HEK293T (cell line): ENCODE measurements at places on chromosomes 3 and 15.

- DNase-seq = no peak
Observed at GRCh38 chr3:133106169-133106568, 68.0 kb downstream of the TMEM108 start.

DNA sequence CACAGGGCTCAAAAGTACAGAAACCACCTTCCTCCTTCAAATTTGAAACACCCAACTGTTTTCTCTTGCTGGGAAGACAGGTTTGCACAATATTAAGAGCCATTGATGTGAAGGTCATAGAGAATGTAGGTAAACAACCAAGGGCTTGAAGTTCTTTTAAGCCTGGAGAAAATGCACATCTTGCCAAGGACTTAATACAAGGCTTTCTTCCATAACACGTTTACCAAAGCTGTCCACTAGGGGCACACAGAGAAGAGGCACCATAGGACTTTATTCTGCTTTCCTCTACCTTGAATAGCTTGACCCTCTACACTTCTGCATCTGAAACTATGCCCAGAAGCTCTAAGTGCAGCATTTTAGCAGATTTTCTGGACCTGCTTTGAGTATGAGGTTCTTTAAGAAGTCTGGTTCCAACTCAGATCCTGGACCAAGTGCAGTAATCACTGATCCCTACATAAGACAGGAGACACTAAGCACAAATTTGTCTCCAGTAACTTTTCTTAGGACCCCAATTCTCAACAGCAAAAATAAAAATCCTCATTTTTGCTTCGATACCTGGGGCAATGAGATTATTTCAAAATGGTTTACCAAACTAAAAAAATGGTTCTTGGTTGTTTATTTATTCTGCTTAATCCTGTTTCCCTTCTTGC lies 138.0 kb downstream of the FBN1 start:
- peak; percentile 38 for DNase-seq

DNA sequence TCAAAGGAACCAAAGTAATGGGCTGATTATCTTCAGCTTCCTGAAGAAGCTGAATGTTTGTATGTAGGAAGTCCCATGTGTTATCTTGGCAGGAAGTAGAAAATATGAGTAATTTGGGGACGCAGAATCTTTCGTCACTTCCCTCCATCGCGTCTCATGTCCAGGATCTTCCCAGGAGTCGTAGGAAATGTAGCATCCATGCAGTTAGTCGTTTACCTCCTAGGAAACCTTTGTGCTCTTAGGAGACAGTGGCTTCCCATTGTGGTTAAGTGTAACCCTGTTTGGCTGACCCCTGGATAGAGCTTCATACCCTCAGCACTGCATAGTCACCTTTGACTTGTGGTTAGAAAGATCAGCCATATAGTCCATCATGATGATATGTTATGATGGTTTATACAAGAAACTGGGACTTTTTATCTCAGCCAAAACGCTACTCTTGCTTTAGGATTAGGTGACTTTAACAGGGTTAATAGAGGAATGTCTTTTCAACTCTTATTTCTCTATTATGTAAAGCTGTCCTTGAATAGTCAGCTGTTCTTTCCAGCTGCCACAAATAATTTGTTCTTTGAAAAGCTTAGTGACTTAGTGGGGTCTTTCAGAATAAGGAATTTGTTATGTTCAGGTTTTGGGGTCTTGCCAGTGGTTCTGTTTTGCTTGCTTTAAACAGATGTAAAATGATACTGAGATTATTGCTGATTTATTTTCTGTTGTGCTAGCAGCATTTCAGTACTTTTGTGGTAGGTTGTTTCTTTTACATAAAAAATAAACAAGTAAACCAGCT lies 92.2 kb downstream of the KLHL25 start:
- no peak for DNase-seq

DNA sequence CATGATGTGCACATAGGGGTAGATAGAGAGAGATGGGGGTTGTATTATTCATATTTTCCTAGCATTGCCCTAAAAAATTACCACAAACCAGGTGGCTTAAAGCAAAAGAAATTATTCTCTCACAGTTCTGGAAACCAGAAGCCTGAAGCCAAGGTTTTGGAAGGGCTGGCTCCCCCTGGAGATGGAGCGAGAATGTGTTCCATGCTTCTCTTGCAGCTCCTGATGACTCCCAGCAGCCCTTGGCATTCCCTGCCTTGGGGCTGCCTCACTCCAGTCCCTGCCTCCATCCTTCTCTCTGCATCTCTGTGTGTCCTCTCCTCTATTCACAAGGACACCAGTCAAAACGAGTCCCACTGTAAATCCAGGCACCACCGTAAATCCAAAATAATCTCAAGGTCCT lies 91.5 kb upstream of the FAM174B start:
- peak; percentile 20 for DNase-seq

- no peak for DNase-seq
Observed at GRCh38 chr3:45409921-45410320, 21.5 kb downstream of the LARS2 start.

DNA sequence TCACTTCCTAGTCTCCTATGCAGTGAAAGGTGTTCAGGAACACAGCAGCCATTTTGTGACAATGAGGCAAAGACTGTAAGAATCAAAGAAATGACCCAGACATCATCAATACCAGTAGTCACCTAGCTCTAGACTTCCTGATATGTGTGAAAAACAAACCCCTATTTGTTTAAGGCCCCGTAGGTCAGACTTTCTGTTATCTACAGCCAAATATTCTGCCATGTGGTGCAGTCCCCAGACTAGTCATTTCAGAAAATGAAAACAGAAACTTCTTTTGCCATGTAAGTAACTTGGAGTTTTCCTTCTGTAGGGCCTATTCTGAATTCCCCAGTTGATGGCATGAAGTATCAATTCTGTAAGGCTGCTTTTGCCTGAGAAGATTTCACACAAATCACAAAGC lies 181.7 kb upstream of the SNTN start:
- DNase-seq = no peak

- no peak for DNase-seq
Observed at GRCh38 chr3:113546414-113546893, 14.1 kb downstream of the SIDT1 start.

DNA sequence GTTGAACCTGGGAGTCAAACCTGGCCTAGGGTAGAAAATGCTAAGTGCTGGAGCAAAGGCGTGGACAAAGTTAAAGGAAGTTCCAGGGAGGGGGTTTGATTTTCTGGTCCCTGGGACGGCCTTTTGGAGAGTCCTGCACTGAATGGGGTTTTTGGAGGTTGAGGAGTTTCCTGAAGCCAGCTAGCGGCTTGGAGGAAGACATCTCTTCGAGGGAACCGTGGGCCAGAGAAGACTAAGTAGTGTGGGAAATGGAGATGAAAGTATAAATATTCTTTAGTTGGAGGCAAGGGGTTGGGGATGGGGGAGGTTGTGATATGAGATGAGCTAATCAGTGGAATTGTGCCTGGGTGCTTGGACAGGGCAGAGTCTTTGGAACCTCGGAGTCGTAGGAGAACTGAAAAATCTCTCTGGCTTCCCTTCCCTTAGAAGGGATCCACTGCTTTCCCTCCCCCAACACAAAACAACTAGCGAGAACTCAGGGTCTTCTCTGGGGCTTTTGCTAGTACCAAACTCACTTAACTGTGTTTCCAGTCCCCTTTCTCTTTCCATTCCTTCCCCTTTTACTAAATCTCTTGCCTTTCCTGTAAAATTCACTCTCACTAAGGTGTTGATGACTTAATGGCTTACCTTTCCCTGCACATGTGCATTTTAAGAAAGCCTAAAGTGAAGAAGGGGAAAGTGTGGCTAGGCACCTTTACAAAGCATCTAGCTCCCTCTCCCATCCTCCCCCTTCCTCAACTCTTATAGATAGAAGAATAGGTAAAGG lies 1.0 kb downstream of the LPP start:
- DNase-seq = no peak

DNA sequence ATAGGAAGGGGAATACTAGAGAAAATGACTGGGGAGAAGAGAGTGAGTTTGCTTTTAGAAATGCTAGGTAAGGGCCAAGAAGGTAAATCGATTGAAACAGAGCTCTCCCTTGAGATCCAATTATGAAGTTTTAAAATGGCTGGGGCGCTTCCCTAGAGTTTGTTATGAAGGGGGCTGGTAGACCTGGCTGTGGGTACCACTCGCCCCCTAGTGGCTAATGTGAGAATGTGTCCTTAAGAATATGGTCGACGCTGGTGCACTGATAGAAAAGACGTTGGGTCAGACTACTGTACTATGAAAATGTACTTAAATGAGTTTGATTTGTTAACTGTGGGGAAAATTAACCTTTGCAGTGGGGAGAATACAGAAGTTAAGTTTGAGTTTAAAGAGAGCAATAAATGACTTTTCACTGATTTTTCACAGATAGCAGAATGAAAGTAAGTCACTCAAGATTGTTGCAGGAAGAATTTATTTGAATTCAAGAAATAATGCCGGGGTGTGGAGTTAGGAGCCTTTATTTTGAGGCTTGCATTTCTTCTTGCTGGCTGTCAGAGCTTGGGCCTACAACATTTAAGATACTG lies 9.2 kb downstream of the TMPRSS7 start:
- peak; percentile 80 for DNase-seq

GRCh38 chr3:126342991-126343648 lies 14.1 kb downstream of the KLF15 start:
- peak; percentile 23 for DNase-seq

DNA sequence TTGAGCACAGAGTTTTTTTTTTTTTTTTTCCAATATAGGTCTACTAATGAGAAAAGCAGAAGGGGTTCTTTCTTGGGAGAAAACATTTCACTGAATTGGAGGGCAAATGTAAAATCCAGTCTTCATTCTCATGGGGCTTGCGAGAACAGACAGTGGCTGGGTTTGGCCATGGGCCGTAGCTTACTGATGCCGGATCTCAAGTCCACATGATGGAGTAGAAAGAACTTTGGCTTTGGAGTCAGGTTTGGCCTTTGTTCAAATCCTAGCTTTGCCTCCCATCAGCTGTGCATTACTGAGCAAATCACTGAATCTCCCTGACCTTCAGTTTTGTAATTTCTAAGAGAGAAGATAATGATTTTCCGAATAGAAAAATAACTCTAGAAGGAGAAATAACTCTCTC lies 59.7 kb downstream of the LMCD1 start:
- DNase-seq = no peak

DNA sequence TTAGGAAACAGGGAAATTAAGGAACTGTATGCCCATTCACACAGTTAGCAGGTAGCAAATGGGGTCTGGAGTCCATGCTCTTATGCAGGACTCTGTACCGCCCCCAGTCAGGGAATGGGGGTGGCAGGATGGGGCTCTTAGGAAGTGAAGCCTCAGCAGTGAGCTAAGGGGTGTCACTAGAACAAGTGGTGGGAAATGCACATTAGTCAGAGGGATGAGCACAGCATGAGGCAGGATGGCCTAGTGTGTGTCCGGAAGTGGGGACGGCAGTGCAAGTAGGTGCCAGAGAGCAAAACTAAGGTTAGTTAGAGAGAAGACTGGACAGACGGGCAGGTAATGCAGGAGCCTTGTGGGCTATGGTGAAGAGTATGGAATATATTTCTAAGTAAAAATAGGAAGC lies 60.7 kb downstream of the ST3GAL6 start:
- no peak for DNase-seq

- no peak for DNase-seq
Observed at GRCh38 chr15:41934843-41935242, 37.5 kb downstream of the EHD4 start.

DNA sequence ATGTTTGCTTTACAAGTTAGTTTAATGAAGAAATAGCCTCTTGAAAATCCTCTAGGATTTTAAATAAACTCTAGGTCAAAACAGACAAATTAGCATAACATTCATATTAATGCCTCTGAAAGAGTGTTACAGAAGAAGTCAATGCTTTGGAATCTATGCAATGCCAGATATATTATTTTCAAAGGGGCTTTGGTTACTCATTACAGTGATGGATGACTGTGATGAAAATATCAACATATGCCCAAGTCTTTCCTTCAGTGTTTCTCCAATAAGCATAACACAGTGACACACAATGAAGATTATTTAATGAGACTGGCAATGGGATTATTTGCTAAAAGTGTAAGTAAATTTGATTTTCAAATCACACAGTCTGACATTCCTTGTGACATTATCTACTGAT lies 1247.2 kb downstream of the ROBO2 start:
- no peak for DNase-seq

DNA sequence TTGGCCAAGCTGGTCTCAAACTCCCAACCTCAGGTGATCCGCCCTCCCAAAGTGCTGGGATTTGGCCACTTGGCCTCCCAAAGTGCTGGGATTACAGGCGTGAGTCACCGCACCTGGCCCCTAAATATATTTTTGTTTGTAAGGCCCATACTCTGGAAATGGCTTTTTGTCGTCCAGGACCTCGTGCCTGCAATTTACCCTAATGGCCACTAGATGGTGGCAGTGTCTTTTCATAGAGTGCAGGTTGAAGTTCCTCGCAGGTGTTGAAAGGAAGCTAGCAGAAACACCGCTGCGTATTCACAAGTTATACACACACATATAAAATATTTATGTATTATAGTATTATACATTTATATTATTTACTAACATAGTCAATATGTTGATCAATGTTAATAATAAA lies 97.2 kb downstream of the LRTM1 start:
- peak; percentile 50 for DNase-seq

GRCh38 chr3:114052216-114052615 lies 4.1 kb downstream of the CCDC191 start:
- DNase-seq = no peak

GRCh38 chr3:132628157-132628556 lies 31.1 kb downstream of the ACKR4 start:
- DNase-seq = no peak

DNA sequence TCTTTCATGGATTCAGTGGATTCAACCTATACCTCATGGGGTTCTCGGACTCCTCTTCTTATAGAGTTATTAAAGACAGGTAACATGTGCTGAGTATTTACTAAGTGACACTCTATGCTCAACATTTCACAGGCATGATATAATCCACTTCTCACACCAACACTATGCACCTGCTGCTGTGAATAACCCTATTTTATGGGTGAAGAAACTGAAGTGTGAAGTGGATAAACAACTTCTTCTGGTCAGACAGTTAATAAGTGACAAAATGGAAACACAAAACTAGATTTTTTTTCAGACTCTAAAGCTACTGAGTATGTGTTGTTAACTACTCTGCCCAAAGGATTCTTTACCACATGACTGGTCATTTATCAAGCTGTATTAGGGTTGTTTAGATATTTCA lies 403.5 kb downstream of the DIPK2A start:
- DNase-seq = no peak

DNA sequence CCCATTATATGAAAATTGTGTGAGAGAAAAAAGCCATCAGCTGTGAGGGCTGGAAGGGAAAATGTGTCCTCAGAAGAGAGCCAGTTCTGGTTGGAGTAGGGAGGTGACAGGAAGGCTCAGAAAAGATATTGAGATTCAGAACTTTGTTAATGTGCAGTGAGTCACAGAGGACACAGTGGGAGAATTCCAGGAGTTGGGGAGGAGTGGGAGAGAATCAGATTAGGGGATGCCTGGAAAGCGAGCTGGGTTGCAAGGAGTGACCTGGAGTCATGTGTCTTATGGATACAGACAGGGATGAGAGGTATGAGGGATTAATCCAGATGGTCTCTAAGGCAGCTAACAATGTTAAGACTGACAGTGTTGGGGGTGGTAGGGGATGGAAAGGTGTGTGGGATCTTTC lies 67.5 kb downstream of the CHST2 start:
- no peak for DNase-seq
